ENCODE measurements at places on chromosomes 5 and 9.

GRCh38 chr5:62268792-62269191, 37.2 kb upstream of the KIF2A start:
- no peak for DNase-seq

DNA sequence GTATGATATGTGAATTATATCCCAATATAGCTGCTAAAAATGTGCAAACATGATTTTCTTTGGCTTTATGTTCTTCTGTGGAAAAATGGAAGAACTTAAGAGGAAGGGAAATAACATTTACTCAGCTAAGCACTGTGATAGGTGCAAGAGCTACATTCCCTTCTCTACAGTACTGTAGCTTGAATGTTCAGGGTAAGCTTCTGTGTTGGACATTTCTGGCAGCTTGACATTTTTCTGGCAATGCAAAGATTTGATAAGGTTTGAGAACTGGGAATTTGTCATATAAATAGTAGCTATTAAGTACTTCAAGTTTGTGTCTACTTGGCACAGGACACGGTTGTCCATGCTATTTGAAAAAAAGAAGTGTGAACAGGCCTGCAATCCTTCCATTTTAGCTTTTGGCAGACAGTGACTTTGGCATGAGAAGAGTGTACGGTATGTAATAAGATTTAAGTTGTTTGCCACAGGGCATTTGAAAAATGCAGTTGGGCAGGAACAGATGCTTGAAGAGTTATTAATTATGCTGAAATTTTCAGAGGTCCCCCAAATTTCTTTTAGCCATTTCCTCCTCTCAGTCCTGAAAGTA, 77.6 kb downstream of the KIF4B start:
- DNase-seq, result no peak

GRCh38 chr5:97067296-97067850, 75.0 kb downstream of the LIX1 start:
- DNase-seq, result no peak

DNA sequence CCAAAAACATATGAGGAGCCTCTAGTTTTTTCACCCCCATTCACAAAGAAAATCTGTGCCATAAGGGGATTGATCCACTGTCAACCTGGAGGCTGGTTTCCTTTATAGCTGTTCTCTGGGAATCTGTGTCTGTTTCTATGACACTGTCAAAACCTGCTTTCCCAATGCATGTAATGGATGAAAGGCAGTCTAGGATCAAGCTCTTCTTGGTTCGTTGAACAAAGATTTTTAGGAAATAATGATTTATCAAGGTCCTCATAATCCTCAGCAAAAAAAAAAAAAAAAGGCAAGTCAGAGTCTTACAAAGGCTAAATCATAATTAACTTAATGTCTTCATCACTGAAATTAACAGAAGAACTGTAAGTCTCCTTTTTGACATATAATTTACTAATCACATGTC, 16.0 kb downstream of the EPB41L4A start:
- no peak for DNase-seq

- DNase-seq, result no peak
Measured at GRCh38 chr5:175379867-175380266, 64.1 kb downstream of the DRD1 start.

GRCh38 chr9:31028137-31028536, 1356.3 kb upstream of the ACO1 start:
- no peak for DNase-seq

GRCh38 chr5:41747708-41748107, 122.5 kb downstream of the OXCT1 start:
- no peak for DNase-seq

GRCh38 chr9:133604214-133604613, 5.0 kb downstream of the FAM163B start:
- DNase-seq, result peak; percentile 21

- DNase-seq, result no peak
Measured at GRCh38 chr9:107144475-107144874, 138.6 kb upstream of the RAD23B start.

- DNase-seq, result no peak
Measured at GRCh38 chr5:136079195-136079985, 50.6 kb downstream of the TGFBI start.

- no peak for DNase-seq
Measured at GRCh38 chr5:122195802-122196394, 66.6 kb downstream of the ZNF474 start.

DNA sequence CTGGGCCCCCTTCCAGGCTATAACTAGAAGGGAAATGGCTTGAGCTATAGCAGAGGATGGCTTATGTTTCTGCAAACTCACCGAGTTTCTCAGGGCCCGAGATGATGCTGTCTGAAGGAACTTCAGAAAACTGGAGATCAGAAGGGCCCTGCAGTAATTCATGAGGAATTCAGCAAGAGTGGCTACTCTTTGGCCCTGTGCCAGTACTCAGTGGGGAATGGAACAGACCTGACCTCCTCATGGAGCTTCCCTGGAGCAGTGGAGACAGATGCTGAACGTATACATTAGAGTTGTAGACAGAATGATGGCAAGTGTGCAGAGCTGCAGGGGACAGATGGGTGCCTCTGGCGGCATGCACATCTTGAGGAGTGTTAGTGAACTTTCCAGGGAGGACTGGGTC, 17.3 kb upstream of the SMIM32 start:
- no peak for DNase-seq

DNA sequence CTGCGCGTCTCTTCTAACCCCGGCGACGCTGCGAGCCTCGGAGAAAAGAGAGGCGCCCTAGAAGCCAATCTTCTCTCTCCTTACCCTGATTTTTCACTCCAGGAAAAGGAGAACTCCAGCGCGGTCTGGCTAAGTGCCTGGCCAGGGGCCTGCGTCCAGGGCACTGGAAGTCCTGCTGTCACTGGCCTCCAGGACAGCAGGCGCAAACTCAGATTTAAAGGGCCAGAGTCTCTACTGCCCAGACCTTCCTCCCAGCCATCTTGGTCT, 553 bp upstream of the FOXB2 start:
- no peak for DNase-seq

DNA sequence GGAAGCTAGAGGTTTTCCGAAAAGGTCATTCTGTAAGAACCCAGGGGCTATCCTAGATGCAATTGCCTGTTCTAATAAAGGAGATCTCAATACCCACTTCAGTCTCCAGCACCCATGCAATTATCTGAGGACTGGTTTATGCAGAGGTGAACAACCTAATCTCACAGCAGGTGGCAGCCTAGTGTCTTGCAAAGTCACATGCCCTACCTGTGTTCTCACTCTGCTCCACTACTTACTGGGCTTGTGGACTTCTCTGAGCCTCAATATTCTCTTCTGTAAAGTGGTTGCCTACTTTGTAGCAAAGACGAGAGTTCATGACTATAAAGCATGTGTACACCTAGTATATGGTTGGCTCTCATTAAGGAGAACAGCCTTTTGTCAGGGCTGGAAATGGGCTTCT, 21.0 kb upstream of the ALDH1B1 start:
- DNase-seq, result no peak

GRCh38 chr9:82299870-82300269, 311.3 kb downstream of the SPATA31D1 start:
- DNase-seq, result no peak

- no peak for DNase-seq
Measured at GRCh38 chr5:4068171-4068570, 472.5 kb downstream of the IRX1 start.

All from stimulated activated CD4-positive, alpha-beta T cell treated with anti-CD3 and anti-CD28 coated beads, Interleukin-1b, Interleukin-23, amount 100 ng/mL, for 4 hours (primary cell).